ENCODE measurements at places on chromosomes 3 and 15. TPM values are rescaled to one million over a fixed set of nuclear protein-coding genes. Genes with fewer than 3 reads are reported as not detected.

The SCAANT1 gene
- not detected for total RNA-seq

The CHRD gene
- total RNA-seq = 0.21 TPM

The NR1I2 gene
- total RNA-seq = not detected

The GASK1A gene
- total RNA-seq = not detected

The GOLGA8K gene
- total RNA-seq = 0.56 TPM

The ADAMTSL3 gene
- total RNA-seq = 0.56 TPM

The VILL gene
- 0.22 TPM for total RNA-seq

The TOPBP1 gene
- 26.2 TPM for total RNA-seq

The TMEM212 gene
- not detected for total RNA-seq

The DGKG gene
- total RNA-seq = 5.8 TPM

The PLA2G4E gene
- total RNA-seq = not detected

The AMOTL2 gene
- 52.1 TPM for total RNA-seq

The HDAC11 gene
- total RNA-seq = 7.6 TPM

The AQP9 gene
- 0.05 TPM for total RNA-seq

The CYP1A2 gene
- total RNA-seq = not detected

The ZNF860 gene
- 1.4 TPM for total RNA-seq

The STRIT1 gene
- not detected for total RNA-seq

The PROS1 gene
- 9.9 TPM for total RNA-seq

The EPB42 gene
- total RNA-seq = not detected

The COLQ gene
- 0.24 TPM for total RNA-seq

The HESX1 gene
- total RNA-seq = not detected

The CLSTN2 gene
- 0.05 TPM for total RNA-seq

The ATP10A gene
- 10.8 TPM for total RNA-seq

The FOXB1 gene
- not detected for total RNA-seq

The SH2D7 gene
- total RNA-seq = not detected

The TEX264 gene
- total RNA-seq = 74.3 TPM

The LRTM1 gene
- not detected for total RNA-seq

The LRRC31 gene
- total RNA-seq = not detected

The MELTF gene
- total RNA-seq = 40.5 TPM

The ISL2 gene
- total RNA-seq = 3.5 TPM

The MYRIP gene
- not detected for total RNA-seq

The PLSCR2 gene
- total RNA-seq = 0.11 TPM

The TLR9 gene
- total RNA-seq = not detected

The GRAMD1C gene
- total RNA-seq = 0.52 TPM

The B4GALT4 gene
- total RNA-seq = 106 TPM

The CAND2 gene
- total RNA-seq = 0.27 TPM

The KIF15 gene
- 11.4 TPM for total RNA-seq

The KCTD6 gene
- total RNA-seq = 6.6 TPM

The ABCF3 gene
- total RNA-seq = 37.4 TPM
